NCI-H1930 (cell line): ENCODE measurements at places on chromosomes 16 and 17.

- DNase-seq, result no peak
Measured at GRCh38 chr16:13351181-13351580, 449.8 kb downstream of the SHISA9 start.

GRCh38 chr16:17759451-17760390 is 289.0 kb upstream of the XYLT1 start:
- DNase-seq, result no peak

DNA sequence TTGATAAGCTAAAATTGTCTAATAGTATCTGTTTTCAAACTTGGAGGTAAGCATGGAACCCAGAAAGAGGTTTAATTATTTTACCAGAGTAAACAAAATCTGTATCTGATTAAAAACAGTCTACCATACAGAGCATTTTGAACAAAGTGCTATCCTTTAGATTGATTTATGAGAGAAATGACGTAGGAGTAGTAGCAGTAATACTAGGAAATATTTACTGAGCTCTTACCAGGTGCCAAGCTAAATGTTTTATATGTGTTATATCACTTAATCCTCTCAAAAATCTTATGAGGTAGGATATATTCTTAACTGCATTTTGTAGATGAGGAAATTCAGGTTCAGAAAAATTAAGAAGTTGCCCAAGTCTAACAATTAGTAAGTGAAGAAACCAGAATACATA is 186.4 kb upstream of the NOG start:
- DNase-seq, result no peak

GRCh38 chr17:1626333-1626732 is 2.3 kb downstream of the SLC43A2 start:
- no peak for DNase-seq

DNA sequence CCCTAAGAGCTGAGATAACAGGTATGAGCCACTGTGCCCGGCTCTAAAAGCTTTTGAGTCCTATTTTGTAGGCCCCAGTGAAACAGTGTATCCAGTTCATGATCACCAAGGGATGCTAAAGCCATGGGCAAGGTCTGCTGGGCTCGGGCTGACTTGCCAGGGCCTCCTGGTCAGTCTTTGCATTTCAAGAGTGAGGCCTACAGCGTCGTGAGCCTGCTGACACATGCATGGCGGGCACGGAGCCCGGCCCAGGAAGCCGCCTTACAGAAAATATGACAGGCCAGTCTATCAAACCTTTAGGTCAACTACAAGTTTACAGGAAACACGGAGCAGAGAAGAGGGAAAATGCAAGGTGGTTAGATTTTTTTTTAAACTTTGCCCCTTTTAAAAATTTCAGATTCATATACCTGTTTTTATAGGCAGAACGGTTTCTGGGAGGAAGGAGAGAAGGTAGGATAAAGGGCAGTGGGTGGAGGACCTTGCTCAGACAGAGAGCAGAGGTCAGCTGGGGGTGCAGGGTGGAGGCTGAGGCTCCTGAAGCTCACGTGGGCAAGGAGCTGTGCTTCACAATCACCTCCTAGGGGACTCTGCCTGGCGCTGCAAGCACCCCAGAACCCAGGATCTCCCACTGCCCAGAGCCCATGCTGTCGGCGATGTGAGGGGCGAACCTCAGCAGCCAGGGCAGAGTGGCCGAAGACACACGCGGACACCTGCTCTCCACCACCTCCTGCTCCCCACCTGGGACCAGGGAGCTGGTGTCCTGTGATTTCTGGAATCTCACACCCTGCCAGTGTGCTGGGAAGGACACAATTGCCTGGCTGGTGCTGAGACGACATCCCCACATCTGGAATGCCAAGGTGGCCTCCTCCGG is 21.3 kb downstream of the C16orf95 start:
- no peak for DNase-seq

GRCh38 chr17:45867171-45867570 is 22.5 kb downstream of the SPPL2C start:
- no peak for DNase-seq

GRCh38 chr17:76570457-76570856 is 15.2 kb downstream of the ST6GALNAC2 start:
- no peak for DNase-seq

DNA sequence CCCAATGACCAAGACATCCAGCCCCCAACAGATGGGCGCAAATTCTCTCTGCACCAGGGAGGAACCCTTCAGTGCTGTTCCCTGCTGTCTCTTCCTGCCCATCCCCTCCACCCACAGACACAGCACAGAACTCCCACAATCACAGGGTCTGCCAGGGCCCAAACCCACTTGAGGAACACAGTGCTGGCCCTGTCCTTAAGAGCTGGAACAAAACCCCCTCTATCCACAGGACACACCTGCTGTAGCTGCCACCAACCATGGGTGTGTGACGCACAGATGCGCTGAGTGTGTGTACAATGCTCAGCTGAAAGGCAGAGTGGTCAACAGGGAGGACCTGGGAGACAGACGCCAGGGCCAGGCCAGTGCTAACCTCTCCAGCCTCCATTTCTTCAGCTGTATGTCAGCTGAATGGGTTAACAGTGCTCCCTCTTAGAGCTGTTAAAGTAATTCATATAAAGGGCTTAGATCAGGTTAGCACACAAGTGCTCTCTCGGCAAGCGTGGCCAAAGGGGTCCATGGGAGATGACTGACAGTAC is 62.1 kb downstream of the AMFR start:
- no peak for DNase-seq

- DNase-seq, result no peak
Measured at GRCh38 chr17:59277031-59277430, 54.4 kb upstream of the YPEL2 start.

- no peak for DNase-seq
Measured at GRCh38 chr16:66039793-66040192, 326.7 kb upstream of the CDH5 start.

GRCh38 chr17:27206447-27206846 is 87.5 kb upstream of the WSB1 start:
- no peak for DNase-seq

- DNase-seq, result no peak
Measured at GRCh38 chr17:59464246-59464645, 101.2 kb upstream of the DHX40 start.

GRCh38 chr16:67393111-67393787 is at the start of gene TPPP3:
Gene TPPP3, minus strand, starts transcription at chr16:67393498. Its CDS starts 2,387 bp downstream, at chr16:67391111.
- DNase-seq, result peak; percentile 78

DNA sequence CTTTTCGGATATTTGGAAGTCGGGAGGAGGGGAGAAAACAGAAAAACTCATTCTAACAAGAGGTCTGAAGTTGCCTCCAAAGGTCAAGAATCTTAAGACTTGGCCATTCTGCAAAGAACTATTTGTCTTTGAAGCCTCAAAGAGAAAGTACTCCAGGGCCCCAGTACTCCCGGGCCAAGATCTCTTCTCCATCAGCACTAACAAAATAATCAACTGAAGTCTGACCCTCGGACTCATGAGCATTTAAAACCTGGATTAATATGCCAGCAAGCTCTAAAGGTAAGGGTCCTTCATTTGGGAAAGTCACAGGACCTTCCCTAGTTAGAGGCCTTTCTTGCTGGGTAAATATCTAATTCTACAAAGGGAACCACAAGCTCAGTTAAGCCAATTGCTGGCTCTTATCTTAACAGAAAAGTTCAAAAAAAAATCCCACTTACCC is 4.5 kb downstream of the AXIN2 start:
- no peak for DNase-seq

- no peak for DNase-seq
Measured at GRCh38 chr17:80861892-80862291, 129.7 kb upstream of the CHMP6 start.

DNA sequence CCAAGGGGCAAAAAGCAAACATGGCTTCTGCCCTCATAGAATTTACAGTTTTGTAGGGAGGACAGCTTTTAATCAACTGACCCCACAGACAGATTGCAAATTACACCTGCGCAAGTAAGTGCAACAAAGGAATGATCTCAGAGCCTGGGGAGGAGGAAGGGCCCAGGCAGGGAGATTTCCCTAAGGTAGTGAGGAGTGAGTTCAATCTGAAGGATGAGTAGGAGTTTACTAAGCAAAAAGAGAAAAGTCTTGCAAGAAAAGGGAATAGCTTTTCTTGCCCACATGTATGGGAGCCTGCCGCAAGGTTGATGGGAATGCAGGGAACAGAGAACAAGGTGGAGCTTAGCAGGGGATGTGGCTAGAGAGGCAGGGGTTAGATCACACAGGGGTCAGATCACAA is 1.6 kb upstream of the SOCS7 start:
- no peak for DNase-seq

GRCh38 chr16:14283786-14284185 is 212.7 kb downstream of the MRTFB start:
- DNase-seq, result no peak

DNA sequence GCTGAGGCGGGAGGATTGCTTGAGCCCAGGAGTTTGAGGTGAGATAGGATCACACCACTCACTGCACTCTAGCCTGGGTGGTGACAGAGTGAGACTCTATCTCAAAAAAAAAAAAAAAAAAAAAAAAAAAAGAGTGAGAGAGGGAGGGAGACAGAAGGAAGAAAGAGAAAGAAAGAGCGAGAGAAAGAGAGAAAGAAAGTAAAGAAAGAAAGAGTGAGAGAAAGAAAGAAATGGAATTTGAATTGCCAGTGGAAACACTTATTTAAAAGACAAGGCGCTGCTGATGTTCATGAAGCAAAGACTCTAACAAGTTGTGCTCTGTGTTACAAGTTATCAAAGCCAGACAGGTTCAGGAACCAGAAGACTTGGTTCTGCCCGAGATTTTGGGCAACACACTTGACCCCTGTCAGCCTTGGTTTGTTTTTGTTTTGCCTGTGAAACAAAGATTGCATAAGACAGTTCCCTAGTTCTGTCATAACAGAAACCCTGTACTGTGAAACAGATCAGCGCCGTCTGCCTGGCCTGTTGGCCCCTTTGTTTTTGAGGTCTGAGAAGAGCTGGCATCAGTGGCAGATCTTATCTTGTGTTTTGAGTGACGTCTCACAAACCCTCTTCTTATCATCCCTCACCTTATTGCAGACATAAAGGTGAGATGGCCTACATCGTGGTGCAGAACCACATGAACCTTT is 55.4 kb upstream of the ENDOV start:
- DNase-seq, result no peak

DNA sequence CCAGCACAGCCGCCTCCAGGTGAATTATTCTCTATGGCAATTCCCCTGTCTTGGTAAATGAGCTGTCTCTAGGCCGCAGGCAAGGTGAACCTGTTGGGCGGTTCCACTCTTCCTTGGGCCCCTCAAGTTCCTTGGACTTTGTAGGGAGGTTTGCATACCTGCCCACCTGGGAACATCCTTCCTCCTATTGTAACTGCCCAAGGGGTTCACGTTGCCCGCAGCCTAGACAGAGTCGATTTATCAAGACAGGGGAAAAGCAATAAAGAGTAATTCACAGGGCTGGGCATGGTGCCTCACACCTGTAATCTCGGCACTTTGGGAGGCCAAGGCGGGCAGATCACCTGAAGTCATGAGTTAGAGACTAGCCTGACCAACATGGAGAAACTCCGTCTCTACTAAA is 122.5 kb downstream of the KCNJ18 start:
- DNase-seq, result no peak

- no peak for DNase-seq
Measured at GRCh38 chr16:1171854-1172428, 19.0 kb downstream of the CACNA1H start.

DNA sequence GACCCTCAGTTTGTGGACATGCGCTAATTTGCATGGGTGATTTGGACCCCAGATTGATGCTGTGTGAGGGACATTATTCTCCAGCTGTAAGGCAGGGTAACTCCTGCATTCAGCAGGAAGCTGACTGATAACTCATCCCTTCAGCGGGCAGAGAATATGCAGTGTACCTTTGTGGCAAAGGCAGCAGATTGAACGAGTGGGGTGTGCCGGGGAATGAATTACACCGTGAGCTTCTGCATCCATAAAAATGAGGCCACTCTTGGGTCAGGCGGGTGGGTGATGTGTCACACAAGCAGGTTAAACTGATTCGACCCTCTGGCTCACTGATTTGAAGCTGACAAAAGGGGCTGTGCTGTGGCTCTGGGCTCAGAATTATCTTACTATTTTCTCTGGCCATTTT is 128.9 kb upstream of the PMFBP1 start:
- DNase-seq, result no peak
